ENCODE measurements at places on chromosomes 2 and 18. TPM values are rescaled to one million over a fixed set of nuclear protein-coding genes. Genes with fewer than 3 reads are reported as not detected.

REEP1 gene
- 0.07 TPM for total RNA-seq

SPEG gene
- total RNA-seq, result 87.2 TPM

SH2D6 gene
- total RNA-seq, result 0.36 TPM

TMEM247 gene
- total RNA-seq, result not detected

AGXT gene
- not detected for total RNA-seq

REG3A gene
- total RNA-seq, result not detected

C2orf66 gene
- 0.59 TPM for total RNA-seq

PAIP2B gene
- total RNA-seq, result 0.65 TPM

FAM237A gene
- not detected for total RNA-seq

SCG2 gene
- 37.2 TPM for total RNA-seq

SKOR2 gene
- not detected for total RNA-seq

ABCG5 gene
- not detected for total RNA-seq

RASGRP3 gene
- total RNA-seq, result 3.0 TPM

CXCR2 gene
- not detected for total RNA-seq

MROH2A gene
- total RNA-seq, result not detected

COLEC12 gene
- total RNA-seq, result 21.1 TPM

STAT1 gene
- total RNA-seq, result 222 TPM

MC4R gene
- total RNA-seq, result not detected

ACAA2 gene
- 28.4 TPM for total RNA-seq
